Left cardiac atrium (tissue), 4 donors: ENCODE measurements at places on chromosomes 16 and 17. TPM values are rescaled to one million over a fixed set of nuclear protein-coding genes. Genes with fewer than 3 reads are reported as not detected.

The GNAO1 gene
- 92.9 TPM for total RNA-seq

The TNFRSF17 gene
- not detected for total RNA-seq

The STAC2 gene
- 1.4 TPM for total RNA-seq

The HBQ1 gene
- total RNA-seq: not detected

DNA sequence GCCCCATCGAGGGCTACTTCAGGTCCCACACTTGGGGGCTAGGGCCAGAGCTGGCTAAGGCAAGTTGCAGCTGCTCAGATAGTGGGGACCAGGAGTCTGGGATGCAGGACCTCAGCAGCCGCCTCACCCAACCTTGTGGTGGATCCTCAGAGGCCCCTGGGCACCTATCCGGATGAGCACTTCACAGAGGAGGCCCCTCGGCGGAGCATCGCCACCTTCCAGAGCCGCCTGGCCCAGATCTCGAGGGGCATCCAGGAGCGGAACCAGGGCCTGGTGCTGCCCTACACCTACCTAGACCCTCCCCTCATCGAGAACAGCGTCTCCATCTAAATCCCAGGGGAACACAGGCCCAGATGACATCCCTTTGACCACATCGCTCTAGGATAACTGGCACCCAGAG, 9.4 kb downstream of the ALOX15B start:
- no peak for DNase-seq

GRCh38 chr17:83107656-83108048, 28.2 kb downstream of the METRNL start:
- DNase-seq: no peak

DNA sequence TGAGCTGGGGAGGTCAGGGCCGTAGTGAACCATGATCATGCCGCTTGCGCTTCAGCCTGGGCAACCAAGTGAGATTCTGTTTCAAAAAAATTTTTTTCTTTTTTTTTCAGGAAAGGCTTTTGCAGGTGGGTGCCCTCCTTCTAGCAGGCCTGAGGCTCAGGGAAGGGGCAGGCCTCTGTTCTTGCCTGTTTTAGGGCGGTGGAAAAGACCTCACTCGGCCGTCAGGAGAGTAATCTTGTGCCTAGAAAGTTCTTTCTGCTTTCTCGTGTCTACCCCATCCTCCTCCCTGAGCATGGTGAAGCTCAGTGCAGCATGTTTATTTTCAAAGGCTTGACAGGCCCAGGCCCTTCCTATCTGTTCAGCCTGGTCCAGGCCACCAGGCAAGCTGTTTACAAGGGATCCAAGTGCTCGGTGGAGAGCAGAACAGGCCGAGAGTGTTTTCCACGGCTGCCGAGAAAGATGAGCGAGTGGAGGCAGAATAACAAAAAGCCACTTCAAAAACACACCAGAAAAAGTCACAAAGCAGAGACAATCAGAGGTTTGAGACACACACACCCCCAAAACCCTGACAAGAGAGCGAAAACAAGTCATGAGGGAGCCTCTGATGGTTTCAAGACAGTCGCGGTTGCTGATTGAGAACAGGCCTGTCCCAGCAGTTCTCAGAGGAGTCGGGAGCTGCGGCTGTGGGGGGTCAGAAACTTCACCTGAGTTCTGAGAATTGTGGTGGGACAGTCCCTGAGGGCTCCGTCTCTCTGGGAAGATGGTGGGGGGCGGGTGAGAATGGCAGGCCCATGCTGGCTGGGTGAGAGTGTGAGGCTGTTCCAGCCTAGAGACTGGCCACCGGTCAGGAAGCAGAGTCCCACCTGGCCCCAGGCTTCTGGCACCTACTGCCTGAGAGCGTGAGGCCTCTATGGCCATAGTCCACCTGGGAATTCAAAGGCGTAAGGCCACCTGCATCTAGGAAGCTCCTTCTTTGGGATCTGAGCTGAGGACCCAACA, 37.5 kb upstream of the CCR7 start:
- no peak for DNase-seq

- DNase-seq: no peak
Observed at GRCh38 chr16:24761526-24761925, 32.1 kb downstream of the TNRC6A start.

DNA sequence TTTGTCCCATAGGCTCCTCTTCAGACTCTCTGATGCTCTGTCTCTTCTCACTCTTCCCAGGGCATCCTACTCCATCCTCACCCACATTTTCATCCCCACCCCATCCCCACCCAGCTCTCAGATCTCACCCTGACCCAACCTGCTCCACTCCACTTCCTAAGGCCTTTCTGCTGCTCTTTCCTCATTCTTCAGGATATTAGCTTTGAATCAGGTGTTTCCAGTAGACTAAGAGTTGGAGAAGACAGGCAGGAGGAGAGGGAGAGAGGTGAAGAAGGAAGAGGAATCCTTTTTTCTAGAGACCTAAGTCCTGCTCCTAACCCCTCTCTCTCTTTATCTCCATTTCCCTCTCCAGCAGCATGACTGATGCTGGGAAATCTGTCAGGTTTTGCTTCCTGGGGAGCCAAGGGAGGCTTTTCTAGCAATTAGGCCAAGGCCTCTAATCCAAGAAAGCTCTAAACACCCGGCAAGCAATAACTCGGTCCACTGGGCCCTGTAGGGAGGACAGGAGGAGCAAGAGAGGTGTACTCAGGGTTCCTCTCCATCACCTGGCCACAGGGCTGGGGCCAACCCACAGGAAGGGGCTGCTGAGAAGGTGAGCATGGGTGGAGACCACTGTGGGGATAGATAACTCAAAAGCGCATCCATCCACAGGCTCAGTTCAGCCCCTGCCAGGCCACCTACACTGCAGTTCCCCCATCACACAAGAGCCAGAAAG, 133.3 kb downstream of the TMEM132E start:
- no peak for DNase-seq

DNA sequence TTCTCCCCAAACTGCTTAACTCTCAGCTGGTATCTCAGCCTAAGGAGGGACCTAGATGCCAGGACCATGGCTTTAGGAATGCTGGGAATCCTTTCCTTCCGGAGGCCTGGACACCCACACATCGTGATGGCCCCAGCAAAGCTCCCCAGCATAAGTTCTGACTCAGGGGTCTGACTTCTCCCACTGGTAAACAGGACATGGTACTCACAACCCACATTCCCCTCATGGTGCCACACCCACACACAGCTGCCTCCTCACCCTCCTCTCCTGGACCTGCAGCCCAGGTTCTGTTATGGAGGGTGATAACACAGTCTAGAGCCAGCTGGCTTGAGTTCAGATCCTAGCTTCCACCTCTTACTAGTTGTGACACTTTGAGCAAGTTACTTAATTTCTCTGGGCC, 719 bp upstream of the RNF227 start:
- no peak for DNase-seq

- DNase-seq: no peak
Observed at GRCh38 chr16:23280483-23280967, 21.6 kb upstream of the SCNN1B start.

GRCh38 chr16:57590654-57591085, 37.8 kb upstream of the ADGRG1 start:
- DNase-seq: no peak

- DNase-seq: no peak
Observed at GRCh38 chr17:33574942-33575445, 281.9 kb upstream of the ASIC2 start.

DNA sequence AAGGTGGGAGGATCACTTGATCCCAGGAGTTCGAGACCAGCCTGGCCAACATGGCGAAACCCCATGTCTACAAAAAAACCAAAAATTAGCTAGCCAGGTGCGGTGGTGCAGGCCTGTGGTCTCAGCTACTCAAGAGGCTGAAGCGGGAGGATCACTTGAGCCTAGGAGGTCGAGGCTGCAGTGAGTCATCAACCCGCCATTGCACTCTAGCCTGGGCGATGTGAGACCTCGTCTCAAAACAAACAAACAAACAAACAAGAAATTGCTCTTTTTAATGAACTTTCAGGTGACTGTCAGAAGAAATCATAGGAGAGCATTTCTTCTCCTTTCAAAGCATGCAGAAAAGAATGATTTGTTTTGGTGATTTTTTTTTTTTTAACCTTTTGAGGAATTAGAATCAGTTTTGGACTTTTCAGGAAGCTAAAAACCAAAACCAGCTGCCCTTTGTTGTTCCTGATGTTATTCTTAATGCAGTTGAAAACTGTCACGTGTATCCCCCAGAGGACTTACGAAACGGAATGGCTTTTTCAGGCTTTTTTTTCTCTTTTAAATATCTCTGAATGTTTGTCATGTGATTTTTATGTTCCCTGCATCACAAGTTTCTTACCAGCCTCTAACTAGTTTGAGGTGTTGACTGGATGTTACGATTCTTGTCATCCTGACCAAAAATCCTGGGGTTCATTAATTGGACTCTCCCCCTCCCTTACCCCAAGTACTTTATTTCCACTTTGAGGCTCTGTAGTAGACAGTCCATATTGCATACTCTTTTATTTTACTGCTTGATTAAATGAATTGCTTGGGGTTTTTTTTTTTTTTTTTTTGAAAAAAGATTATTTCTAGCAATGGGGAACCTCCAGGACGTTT, 34.1 kb downstream of the SNX29 start:
- DNase-seq: no peak

GRCh38 chr16:87687126-87687910, 78.5 kb downstream of the KLHDC4 start:
- DNase-seq: no peak

DNA sequence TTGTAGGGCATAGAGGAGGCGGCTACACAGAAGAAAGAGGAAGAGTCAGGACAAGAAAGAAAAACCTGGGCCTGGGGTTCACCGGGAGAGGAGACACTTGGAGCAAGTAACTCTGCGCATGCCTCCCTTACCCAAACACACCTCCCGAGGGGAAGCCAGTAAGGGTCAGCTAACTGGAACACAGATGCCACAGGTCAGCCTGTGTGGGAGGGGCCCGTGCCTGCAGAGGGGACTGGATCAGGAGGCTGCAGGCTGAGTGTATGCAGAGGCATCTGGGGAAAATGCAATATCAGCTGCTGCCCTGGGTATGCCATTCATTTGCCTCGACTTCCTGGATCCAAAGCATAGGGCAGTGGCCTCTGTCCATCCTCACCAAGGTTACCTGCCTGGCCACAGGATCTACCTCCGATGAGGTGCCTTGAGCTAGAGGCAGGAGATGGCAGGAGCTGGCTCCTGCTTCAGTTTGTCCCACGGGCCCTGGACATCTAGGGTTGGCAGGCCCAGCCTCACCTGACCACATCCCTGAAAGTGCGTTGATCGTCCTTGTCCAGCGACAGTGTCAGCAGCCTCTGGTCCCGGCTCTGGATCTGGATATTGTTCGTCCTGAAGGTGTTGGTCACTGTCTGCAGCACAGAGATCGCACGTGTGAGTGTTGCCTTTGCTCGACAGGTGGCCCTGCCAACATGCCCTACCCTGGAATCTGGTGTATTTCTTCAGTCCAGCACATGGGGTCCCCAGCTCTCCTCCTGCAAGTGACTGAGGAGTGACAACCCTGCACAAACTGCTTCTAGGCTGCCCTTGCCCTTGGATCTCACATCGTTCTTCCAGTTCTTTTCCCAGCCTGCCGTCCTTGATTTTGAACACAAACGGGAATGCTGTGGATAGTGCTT, 4.6 kb upstream of the MFSD6L start:
- no peak for DNase-seq

DNA sequence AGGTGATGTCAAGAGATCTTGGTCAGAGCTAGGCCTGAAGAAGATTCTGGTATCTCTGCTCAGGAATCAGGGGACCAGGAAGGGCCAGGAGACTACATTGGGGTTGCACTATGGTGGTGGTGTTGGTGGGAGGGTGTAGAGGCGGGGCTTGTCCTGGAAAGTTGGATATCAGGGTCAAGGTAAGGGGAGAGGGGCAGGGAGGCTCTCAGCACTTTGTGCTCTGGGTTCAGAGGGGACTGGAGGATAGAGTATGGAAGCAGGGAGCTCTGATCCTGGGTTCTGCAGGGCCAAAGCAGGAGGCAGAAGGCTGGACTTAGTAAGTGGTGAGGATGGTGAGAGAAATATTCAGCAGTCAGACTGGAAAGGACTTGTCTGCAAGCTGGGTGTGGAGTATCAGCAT, 3.0 kb downstream of the NOL3 start:
- no peak for DNase-seq

DNA sequence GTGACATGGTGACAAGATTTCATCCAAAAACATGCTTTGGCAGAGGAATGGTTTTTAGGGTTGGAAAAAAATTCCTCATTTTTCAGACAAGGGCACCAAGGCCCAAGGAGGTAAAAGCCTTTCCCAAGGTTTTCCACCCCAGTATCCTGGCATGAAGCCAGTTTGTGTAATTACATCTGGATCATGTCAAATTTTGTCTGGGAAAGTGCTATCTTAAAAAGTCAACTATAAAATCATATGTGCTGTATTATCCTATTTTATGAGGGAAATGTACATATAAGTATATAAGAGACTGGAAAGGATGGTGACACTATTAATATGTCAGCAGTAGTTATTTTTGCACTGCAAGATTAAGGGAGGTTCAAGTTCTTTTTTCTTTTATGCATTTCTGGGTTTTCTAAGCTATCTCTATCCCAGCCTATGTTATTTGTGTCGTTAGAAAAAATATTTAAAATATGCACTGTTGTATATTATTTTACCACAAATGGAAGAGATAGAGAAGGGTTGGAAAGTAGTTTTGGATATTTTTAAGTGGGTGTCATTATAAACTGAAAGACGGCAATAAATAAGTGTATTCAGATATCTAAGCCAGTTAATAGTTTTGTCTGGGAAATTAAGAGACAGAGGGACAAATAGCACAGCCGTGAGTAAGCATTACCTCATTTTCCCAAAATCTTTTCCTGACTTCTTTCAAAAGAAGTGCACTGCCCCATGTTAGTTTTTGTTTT, 13.5 kb upstream of the FBXO47 start:
- DNase-seq: no peak

DNA sequence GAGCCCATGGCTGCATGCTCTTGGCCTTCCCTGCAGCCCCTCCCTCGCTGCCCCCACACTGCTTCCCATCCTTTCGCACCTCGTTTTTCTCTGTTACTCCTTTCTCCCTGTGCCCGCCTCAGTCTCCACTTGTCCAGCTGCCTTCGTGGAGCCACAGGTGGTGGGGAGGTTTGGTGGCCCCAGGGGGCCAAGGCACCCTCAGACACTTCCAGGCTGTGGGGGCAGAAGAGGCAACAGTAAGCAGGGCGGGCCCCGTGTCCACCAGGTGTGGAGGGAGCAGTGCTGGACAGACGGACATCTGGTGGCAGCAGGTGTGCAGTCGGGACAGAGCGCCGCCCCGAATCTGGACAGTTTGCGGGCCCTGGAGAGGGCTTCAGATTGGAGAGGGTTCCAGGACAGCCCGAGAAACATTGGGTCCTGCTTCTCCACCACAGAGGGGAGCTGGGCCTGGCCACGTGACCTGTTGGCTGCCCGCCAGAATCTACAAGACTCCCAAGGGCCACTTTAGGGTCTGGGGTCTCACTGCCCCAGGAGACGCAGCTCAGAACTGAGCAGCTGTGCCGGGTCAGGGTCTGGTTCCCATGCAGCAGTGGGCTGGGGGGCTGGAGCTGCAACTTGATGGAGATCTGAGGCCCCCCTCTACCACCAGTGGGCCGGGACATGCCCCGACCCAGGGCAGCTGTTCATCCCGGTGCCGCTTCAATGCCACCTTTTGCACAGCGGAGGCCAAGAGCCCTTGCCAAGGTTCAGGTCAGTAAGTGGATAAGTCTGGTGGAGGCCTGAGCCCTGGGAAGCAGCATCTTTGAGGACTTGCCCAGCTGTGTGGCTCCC, 22.8 kb downstream of the BAHCC1 start:
- no peak for DNase-seq
